Upper lobe of right lung (tissue), 1 donor: ENCODE measurements at places on chromosomes 4 and X. TPM values are rescaled to one million over a fixed set of nuclear protein-coding genes. Genes with fewer than 3 reads are reported as not detected.

GRCh38 chr4:176443117-176443516, 123.4 kb downstream of the SPCS3 start:
- no peak overlapping the region for H3K4me3 ChIP-seq
- no peaks in the 10 kb centered on the region for H3K36me3 ChIP-seq
- no peaks in the 10 kb centered on the region for H3K4me1 ChIP-seq
- no peak overlapping the region for H3K27ac ChIP-seq

The CXorf66 gene
- not detected for total RNA-seq

- no peak overlapping the region for H3K4me3 ChIP-seq
- no peaks in the 10 kb centered on the region for H3K4me1 ChIP-seq
- no peaks in the 10 kb centered on the region for H3K36me3 ChIP-seq
- H3K27me3 ChIP-seq: no peaks in the 10 kb centered on the region
Observed at GRCh38 chr4:99821918-99822503, 5.4 kb downstream of the DAPP1 start.

GRCh38 chr4:75142382-75142781, 209.5 kb downstream of the PARM1 start:
- H3K36me3 ChIP-seq: no peaks in the 10 kb centered on the region
- H3K27me3 ChIP-seq: no peaks in the 10 kb centered on the region
- no peaks in the 10 kb centered on the region for H3K4me1 ChIP-seq

The FOXR2 gene
- not detected for total RNA-seq

GRCh38 chr4:54683616-54684346, 26.0 kb downstream of the KIT start:
- DNase-seq: no peak
- no peak overlapping the region for H3K4me3 ChIP-seq
- no peak overlapping the region for H3K27ac ChIP-seq
- H3K27me3 ChIP-seq: no peaks in the 10 kb centered on the region
- H3K36me3 ChIP-seq: no peaks in the 10 kb centered on the region

- H3K27ac ChIP-seq: peak overlapping the region; percentile 66
- no peaks in the 10 kb centered on the region for H3K36me3 ChIP-seq
- H3K4me3 ChIP-seq: no peak overlapping the region
- no peak for DNase-seq
- H3K4me1 ChIP-seq: no peaks in the 10 kb centered on the region
Observed at GRCh38 chrX:39645178-39645895, 452.4 kb downstream of the BCOR start.

The ZNF157 gene
- total RNA-seq: 0.23 TPM

The HPGDS gene
- total RNA-seq: 15.8 TPM

The DRP2 gene
- not detected for total RNA-seq

DNA sequence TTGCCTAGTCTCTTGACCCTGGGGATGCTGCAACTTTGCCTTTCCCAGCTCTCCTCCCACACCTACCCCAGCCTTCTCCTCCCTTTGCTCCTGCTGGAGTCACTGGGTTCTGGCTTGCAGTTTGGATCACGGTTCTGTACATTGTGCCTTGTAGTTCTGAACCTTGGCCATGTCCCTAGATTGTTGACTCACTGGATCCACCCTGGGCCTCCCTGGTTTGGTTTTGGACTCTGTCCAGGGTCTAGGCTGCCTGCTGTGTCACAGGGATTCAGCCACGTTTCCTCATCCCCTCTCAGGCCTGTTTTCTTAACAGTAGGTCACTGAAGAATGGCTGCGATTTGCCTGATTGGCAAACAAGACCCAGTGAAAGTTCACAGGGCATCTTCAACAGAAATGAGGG, 11.5 kb upstream of the GABRE start:
- no peaks in the 10 kb centered on the region for H3K36me3 ChIP-seq
- no peak overlapping the region for H3K27ac ChIP-seq
- H3K4me3 ChIP-seq: no peak overlapping the region
- DNase-seq: no peak

The APLN gene
- total RNA-seq: 7.9 TPM

GRCh38 chr4:107665001-107665400, 55.0 kb downstream of the PAPSS1 start:
- no peaks in the 10 kb centered on the region for H3K27me3 ChIP-seq
- H3K4me3 ChIP-seq: no peak overlapping the region
- H3K36me3 ChIP-seq: no peaks in the 10 kb centered on the region
- H3K4me1 ChIP-seq: no peaks in the 10 kb centered on the region
- no peak for DNase-seq

GRCh38 chr4:37132351-37132974, 112.1 kb upstream of the NWD2 start:
- DNase-seq: no peak
- H3K4me3 ChIP-seq: no peak overlapping the region
- H3K36me3 ChIP-seq: no peaks in the 10 kb centered on the region
- H3K27me3 ChIP-seq: no peaks in the 10 kb centered on the region
- H3K4me1 ChIP-seq: no peaks in the 10 kb centered on the region

- H3K27ac ChIP-seq: no peak overlapping the region
- H3K36me3 ChIP-seq: no peaks in the 10 kb centered on the region
- no peak overlapping the region for H3K4me3 ChIP-seq
- no peak for DNase-seq
- no peaks in the 10 kb centered on the region for H3K27me3 ChIP-seq
- no peaks in the 10 kb centered on the region for H3K4me1 ChIP-seq
Observed at GRCh38 chr4:56191534-56191933, 195.8 kb downstream of the AASDH start.

GRCh38 chr4:38170338-38171169, 210.4 kb downstream of the PTTG2 start:
- H3K36me3 ChIP-seq: no peaks in the 10 kb centered on the region
- H3K27ac ChIP-seq: no peak overlapping the region
- H3K4me3 ChIP-seq: no peak overlapping the region
- no peaks in the 10 kb centered on the region for H3K27me3 ChIP-seq
- DNase-seq: no peak
- H3K4me1 ChIP-seq: peaks cover 3% of the 10 kb centered on the region

The SRP72 gene
- total RNA-seq: 85.4 TPM

The GAGE12H gene
- total RNA-seq: not detected

DNA sequence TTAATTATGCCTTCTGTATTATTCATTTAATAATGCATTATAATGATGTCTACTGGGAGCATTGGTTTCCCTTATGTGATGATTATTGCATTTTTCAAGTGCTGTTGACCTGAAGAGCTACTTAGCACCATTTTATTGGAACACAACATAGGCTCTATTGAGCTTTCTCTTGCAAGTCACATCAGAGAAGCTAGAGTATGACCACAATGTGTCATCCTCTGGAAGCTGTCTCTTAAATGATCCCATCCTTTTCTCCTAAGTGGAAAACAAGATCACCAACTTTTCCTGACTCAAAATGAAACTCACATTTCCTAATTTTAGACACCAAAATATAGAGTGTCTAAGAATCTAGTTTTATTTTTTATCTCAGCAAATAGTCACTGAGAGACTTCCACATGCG, 1451.9 kb downstream of the PCDH7 start:
- no peak overlapping the region for H3K27ac ChIP-seq
- no peaks in the 10 kb centered on the region for H3K36me3 ChIP-seq
- H3K4me1 ChIP-seq: no peaks in the 10 kb centered on the region
- no peak for DNase-seq
- no peaks in the 10 kb centered on the region for H3K27me3 ChIP-seq
